AG20443 (cell line): ENCODE measurements at places on chromosomes 7 and 10.

DNA sequence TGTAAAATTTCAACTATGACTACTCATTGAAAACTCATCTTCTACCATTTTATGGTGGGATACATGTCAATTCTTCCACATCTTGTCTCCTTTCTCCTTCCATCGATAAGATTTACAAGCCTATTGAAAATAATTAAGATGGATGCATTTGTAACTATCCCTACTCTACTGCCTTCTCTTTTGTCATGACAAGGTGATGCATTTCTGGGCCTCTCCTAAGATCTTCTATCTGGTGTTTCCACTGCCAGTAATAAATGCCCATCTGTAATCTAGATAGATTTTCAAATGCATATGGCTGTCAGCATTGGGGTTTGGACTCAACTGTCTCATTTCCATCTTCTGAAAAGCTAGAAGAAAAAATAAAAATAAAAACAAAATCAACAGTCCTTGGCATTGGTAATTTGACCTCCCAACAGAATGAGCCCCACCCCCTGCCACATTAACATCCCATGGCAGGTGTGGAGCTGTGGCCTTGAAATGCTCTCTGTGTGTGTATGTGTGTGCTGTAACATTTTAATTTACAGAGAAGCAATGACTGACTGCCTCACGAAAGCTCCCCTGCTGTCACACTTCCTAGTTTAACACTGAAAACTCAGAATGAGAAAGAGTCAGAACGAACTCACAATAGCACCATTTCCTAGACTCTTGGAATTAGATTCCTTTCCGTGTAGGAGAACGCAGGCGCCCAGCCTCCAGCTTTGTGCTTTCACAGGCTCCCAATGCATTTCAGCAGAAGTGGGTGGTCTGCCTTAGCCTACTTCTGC lies 74.2 kb downstream of the RHOBTB1 start:
- no peak for DNase-seq

- no peak for DNase-seq
Observed at GRCh38 chr10:97321032-97321803, 2.1 kb downstream of the FRAT1 start.

DNA sequence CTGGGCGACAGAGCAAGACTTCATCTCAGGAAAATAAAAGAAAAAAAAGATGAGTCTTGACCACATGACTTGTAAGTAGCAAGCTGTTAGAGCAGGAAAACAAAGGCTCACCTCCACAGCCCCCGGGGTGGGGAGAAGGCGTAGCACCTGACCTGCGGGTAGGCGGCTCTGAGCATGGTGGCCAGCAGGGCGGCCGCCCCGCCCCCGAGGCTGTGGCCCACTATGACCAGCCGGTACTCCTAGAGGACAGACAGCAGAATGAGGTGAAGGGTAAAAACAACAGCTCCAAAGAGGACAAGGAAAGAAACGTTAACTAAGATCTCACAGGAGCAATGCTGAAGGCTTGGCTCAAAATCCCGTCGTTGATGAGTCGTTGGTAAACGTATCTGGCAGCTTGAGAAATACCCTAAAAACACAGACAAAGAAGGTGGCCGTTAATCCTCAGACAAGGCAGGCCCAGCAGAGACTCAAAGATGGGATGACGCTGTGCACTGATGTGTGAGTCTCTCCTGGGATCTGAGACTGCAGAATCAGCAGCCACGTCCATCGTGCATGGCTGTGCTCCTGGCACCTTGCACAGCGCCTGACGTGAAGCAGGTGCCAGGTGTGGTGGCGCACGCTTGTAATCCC lies 31.1 kb downstream of the DAGLB start:
- DNase-seq: no peak

DNA sequence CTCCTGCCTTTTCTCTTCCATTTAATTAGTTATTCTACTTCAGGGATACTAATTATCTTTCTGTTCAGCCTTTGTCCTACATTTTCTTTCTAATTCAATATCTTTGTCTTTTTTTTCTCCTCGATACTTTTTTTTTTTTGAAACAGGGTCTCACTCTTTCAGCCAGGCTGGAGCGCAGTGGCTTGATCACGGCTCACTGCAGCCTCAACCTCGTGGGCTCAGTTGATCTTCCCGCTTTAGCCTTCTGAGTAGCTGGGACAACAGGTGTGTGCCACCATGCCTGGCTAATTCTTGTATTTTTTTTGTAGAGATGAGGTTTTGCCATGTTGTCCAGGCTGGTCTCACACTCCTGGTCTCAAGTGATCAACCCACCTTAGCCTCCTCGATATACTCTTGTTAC lies 38.9 kb downstream of the CCSER2 start:
- DNase-seq: no peak

GRCh38 chr10:125472010-125472607 lies 210.9 kb downstream of the TEX36 start:
- no peak for DNase-seq

DNA sequence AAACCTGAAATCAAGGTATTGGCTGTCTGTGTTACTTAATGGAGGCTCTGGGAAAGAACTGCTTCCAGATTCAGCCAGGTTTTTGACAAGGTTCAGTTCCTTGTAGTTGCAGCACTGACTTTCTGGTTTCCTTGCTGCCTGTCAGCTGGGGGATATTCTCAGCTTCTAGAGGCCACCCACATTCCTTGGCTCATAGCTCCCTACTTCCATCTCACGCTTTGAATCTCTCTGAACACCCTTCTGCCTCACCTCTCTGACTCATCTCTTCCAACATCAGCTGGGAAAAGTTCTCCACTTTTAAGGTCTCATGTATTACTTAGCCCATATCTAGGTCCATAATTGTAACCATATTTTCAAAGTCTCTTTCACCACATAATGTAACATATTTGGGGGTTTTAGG lies 22.9 kb upstream of the GPR22 start:
- DNase-seq: no peak

DNA sequence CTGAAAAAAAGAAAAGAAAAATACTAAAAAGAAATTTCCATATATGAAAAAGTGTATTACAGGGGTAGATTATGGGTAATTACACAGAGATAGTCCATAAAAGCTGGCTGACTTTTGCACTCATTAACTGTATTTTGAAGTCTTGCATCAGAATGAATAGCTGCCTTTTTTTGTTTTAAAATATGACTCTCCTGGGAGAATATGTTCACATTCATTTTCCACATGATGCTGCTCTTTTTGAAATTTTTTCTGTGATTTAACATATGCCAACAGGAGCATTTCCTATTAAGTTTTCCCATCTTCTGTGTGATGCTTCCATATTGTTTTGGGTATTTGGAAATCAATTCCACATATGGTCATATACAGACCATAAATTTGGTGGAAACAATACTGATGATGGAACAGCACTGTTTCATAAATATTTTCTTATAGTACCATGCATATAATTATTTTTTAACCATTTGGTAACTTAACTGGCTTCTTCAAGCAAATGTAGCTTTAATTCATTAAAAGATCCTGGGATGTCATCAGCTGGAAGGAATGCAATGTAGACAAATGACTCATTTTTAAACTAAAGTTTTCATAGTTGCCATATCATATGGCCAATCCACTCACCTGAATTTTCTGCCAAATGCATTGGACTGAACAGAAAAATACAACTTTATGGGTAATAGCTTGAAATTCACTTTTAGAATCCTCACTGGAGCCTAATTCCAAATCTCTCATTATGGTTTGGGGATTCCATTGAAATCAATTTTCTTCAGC lies 313.9 kb upstream of the GLI3 start:
- no peak for DNase-seq

DNA sequence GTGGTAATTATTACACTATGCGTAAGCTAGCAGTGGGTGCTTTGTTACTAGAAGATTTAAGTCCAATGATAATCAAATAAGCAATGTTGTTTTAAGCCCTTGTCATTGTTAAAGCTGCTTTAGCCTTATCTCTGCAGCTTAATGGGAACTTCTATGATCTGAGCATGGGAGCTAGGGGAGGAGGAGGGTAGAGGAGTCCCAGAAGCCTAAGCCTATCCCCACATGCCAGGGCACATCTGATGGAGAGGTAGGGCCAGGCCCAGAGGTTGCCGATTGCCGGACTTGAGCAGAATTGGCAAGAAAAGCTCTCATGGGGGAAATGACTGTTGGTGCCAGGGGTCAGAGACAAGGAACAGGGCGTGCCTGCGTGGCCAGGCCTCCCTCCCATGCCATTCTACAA lies 13.4 kb downstream of the CUBN start:
- DNase-seq: no peak

- DNase-seq: no peak
Observed at GRCh38 chr10:131021969-131022368, 289.6 kb downstream of the TCERG1L start.

- DNase-seq: no peak
Observed at GRCh38 chr10:58836991-58837575, 324.4 kb downstream of the BICC1 start.

DNA sequence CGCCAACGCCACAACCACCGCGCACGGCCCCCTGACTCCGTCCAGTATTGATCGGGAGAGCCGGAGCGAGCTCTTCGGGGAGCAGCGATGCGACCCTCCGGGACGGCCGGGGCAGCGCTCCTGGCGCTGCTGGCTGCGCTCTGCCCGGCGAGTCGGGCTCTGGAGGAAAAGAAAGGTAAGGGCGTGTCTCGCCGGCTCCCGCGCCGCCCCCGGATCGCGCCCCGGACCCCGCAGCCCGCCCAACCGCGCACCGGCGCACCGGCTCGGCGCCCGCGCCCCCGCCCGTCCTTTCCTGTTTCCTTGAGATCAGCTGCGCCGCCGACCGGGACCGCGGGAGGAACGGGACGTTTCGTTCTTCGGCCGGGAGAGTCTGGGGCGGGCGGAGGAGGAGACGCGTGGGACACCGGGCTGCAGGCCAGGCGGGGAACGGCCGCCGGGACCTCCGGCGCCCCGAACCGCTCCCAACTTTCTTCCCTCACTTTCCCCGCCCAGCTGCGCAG lies 424 bp downstream of the EGFR start:
- DNase-seq: peak; percentile 69

DNA sequence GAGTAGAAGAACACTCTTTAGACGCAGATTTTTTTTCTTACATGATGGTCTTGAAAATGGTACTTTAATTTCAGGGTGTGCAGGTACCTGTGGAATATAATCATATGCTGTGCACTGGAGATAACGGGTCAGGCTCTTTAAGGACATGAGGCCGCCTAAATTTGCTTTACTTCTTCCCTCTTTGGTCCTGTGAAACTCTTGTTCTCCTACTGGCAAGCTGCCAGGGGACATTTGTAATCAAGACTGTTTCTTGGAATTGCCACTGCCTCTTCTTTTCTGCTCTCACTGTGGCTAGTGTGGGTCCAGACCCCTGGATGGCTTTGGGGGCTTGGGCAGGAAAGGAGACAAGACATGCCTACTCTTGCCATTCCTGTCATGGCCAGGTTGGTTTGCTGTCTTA lies 146.0 kb downstream of the SND1 start:
- no peak for DNase-seq

DNA sequence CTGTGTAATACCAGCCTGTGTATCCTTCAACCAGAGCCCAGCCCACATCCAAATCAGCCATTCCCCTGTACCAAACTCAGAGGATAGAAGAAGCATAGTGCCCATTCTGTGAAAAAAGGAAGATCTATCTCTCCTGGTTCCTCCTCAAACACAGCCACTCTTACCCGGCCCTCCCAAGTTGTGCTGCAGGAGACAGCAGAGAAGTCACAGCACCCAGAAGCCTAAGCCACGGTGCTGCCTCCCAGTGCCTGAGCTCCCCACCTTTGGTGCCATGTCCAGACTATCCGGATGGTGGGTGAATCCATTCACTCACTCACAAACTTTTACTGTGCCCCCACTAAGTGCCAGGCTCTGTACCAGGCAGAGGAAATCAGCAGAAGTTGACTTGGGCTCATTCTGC lies 166.0 kb upstream of the ZMIZ1 start:
- no peak for DNase-seq

DNA sequence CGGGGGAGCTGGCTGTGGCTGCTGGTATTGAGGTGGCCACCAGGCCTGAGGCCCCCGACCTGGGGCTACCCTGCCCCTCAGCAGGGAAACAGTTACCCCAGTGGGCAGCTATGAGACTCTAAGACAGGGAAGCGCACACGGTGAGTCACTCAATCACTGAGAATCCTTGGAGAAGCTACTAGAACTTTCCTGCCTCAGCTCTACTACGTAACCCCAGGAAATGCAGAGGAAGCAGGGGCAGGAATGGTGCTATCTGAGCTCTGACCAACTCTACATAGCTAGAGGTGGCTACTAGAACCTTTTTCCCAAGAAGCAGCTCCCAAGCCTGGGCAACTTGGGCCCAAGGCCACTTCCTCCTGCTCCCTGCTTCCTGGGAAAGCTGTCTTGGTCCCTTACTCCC lies 11.8 kb downstream of the DNAJB12 start:
- no peak for DNase-seq

- no peak for DNase-seq
Observed at GRCh38 chr10:127467811-127468210, 81.3 kb upstream of the NPS start.

DNA sequence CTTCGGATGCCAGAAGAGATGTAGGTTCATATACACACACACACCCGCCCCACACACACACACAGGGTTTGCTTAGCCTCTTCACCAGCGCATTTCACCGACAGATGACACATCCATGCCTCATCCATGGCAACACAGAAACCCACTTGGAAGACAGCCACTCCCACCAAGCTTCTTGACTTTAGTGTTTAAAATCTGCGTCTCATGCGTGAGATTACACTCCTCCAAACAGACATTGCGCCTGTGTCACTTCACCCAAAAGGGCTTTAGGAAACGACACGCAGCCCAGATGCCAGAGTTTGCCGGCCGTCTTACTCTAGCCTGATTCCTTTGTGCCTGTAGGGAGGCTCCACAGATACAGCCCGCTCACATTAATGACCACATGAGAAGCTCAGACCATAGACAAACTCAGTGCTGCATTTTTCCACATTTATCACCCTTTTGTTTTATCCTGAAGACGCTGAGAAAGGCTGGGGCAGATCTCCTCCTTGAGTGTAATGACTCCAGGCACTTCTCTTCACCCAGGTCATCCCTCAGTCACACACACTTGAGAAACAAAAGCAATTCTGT lies 73.8 kb downstream of the DIP2C start:
- DNase-seq: peak; percentile 77

GRCh38 chr7:20238754-20239324 lies 21.7 kb upstream of the MACC1 start:
- DNase-seq: no peak

- no peak for DNase-seq
Observed at GRCh38 chr7:158024351-158024715, 563.3 kb downstream of the PTPRN2 start.

- peak; percentile 93 for DNase-seq
Observed at GRCh38 chr10:75099952-75100763, 11.3 kb upstream of the SAMD8 start.

GRCh38 chr10:114550756-114551635 lies 107.1 kb downstream of the ABLIM1 start:
- DNase-seq: peak; percentile 29

- DNase-seq: peak; percentile 20
Observed at GRCh38 chr7:82413237-82413636, 30.3 kb downstream of the CACNA2D1 start.

DNA sequence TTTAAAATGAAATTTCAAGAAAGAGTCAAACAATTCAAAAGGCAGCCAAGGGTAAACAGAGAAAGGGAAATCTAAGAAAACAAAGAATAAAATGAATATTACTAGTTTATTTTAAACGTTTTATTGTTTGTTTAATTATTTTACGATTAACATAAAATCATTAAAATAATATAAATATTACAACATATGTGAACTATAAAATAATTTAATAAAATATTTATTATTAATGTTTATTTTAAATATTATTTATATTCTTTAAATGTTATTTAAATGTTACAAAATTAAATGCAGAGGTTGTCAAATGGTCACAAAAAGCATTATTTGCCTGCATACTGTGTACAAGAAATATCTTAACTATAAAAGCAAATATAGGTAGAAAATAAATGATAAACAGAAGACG lies 786.7 kb upstream of the GHITM start:
- no peak for DNase-seq
